ENCODE measurements at places on chromosomes 4 and X. TPM values are rescaled to one million over a fixed set of nuclear protein-coding genes. Genes with fewer than 3 reads are reported as not detected.
A peak's percentile ranks its signal among the peaks of the same experiment; 100 is the strongest.

- no peak for DNase-seq
These were observed 181.0 kb downstream of the PALLD start for GRCh38 chr4:168677879-168678278.

GRCh38 chrX:107823456-107823855 lies 2.2 kb upstream of the MID2 start:
- peak; percentile 41 for DNase-seq

DNA sequence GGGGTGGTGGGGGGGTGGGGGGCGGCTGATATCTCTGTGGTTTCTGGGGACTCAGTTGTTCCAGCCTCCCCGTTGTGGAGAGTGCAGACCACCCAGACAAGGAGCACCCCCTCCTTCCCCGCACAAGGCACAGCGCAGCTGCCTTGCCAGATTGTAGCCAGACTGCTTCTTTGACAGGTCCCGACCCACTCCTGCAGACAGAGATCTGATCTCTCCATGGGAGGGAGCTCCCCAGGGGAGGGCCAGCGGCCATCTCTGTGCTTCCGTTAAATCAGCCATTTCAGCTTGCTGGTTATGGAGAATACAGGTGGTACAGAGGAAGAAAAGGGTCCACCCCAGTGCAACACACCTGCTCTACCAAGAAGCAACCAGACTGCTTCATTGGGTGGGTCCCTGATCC lies 80.8 kb downstream of the FGF16 start:
- DNase-seq, result no peak

DNA sequence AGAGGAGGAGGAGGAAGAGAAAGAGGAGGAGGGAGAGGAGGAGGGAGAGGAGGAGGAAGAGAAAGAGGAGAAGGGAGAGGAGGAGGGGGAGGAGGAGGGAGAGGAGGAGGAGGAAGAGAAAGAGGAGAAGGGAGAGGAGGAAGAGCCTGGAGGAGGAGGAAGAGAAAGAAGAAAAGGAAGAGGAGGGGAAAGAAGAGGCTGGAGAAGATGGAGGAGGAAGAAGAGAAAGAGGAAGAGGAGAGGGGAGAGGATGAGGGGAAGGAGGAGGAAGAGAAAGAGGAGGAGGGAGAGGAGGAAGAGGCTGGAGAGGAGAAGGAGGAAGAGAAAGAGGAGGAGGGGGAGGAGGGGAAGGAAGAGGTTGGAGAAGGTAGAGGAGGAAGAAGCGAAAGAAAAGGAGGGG lies 46.0 kb upstream of the SHOX start:
- no peak for DNase-seq

DNA sequence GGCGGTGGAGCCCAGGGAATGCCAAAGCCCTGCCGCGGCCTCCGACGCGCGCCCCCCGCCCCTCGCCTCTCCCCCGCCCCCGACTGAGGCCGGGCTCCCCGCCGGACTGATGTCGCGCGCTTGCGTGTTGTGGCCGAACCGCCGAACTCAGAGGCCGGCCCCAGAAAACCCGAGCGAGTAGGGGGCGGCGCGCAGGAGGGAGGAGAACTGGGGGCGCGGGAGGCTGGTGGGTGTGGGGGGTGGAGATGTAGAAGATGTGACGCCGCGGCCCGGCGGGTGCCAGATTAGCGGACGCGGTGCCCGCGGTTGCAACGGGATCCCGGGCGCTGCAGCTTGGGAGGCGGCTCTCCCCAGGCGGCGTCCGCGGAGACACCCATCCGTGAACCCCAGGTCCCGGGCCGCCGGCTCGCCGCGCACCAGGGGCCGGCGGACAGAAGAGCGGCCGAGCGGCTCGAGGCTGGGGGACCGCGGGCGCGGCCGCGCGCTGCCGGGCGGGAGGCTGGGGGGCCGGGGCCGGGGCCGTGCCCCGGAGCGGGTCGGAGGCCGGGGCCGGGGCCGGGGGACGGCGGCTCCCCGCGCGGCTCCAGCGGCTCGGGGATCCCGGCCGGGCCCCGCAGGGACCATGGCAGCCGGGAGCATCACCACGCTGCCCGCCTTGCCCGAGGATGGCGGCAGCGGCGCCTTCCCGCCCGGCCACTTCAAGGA lies at the start of gene FGF2:
Gene FGF2, plus strand, starts transcription at position 279 of the 705 bp plus-strand sequence. Its CDS starts 344 bp downstream, at position 623.
- DNase-seq, result no peak

- no peak for DNase-seq
These were observed 34.1 kb downstream of the EXOC1 start for GRCh38 chr4:55887594-55887993.

GRCh38 chr4:11719879-11720278 lies 291.2 kb upstream of the HS3ST1 start:
- no peak for DNase-seq

DNA sequence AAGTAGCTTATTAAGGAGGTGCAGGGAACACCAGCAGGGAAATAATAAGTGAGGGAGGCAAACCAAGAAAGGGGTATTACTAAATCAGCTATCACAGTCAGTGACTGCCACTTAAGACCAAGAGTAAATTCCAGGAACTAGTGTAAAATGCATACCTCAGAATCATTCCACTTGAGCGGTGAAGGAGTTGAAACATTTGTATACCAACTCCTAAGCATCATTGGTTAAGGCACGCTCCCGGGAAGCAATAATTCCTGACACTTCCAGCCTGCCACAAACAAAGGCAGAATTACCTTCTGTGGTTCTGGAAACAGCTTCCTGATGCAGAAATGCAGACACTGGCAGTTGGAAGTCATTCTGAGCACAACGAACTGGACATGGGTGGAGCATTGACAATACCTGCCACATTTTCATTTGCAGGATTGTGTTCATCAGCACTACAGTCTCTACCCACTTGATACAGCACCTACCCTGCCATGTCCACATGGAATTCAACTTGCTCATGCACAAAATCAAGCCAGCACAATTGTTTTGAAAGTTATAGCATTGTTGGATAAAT lies 82.1 kb downstream of the PPP1R2C start:
- DNase-seq, result no peak

DNA sequence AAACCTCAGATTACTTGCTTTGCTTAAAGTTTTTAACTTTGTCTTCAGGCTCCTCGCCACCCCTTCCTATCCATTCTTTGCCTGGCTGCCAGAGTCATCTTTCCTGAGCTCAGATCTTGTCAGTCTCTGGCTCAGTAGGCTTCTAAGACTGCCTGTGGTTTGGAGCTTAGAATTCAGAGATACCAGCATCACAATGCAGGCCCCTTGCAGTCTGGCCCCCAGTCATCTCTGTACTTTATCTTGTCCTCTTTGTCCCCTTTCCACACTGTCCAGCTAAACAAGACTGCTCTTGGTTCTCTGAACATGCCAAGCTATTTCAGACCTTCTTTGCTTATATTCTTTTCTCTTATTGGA lies 3.0 kb downstream of the KIAA0232 start:
- no peak for DNase-seq

The HDX gene
- 8.3 TPM for total RNA-seq

The CENPVL1 gene
- not detected for total RNA-seq

The CXCL6 gene
- 3.0 TPM for total RNA-seq

The PAK3 gene
- total RNA-seq, result 1.5 TPM

The MUC7 gene
- total RNA-seq, result not detected
